ENCODE measurements at places on chromosomes 13 and 19.

GRCh38 chr13:23984546-23984945 is 87.2 kb upstream of the C1QTNF9B start:
- no peak for DNase-seq

DNA sequence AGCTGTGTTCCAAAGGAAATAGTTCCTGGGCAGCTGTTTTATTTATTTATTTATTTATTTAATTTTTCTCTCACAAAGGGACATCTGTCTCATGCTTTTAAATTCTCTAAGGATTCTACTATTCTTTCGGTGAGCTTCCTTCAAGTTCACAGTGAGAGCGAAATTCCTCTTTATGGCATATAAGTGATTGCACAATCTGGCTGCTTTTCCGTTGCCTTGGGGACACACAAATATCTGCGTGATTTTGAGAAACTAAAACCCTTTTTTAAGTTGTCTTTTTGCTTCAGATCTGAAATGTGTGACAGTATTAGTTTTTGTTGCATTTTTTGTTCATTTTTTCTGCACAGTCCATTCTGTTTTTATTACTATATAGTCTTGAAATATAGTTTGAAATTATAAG is 19.2 kb downstream of the ZNF486 start:
- no peak for DNase-seq

GRCh38 chr13:110507678-110508381 is 53.7 kb downstream of the RAB20 start:
- no peak for DNase-seq

- no peak for DNase-seq
Observed at GRCh38 chr19:33794683-33795369, 1.8 kb upstream of the KCTD15 start.

DNA sequence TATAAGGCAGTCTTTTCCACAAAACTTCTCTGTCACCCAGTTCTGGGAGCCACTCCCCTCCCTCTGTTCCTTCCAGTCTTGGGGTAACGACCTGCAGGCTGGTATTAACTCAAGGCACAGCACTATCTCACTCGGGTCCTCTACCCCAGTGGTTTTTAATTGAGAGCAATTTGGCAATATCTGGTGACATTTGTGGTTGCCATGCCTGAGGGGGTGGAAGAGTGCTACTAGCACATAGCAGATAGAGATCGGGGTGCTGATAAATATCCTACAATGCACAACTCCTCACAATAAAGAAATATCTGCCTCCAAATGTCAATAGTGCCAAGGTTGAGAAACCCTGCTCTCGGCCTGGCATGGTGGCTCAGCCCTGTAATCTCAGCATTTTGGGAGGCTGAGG is 117.7 kb upstream of the ABCC4 start:
- no peak for DNase-seq

DNA sequence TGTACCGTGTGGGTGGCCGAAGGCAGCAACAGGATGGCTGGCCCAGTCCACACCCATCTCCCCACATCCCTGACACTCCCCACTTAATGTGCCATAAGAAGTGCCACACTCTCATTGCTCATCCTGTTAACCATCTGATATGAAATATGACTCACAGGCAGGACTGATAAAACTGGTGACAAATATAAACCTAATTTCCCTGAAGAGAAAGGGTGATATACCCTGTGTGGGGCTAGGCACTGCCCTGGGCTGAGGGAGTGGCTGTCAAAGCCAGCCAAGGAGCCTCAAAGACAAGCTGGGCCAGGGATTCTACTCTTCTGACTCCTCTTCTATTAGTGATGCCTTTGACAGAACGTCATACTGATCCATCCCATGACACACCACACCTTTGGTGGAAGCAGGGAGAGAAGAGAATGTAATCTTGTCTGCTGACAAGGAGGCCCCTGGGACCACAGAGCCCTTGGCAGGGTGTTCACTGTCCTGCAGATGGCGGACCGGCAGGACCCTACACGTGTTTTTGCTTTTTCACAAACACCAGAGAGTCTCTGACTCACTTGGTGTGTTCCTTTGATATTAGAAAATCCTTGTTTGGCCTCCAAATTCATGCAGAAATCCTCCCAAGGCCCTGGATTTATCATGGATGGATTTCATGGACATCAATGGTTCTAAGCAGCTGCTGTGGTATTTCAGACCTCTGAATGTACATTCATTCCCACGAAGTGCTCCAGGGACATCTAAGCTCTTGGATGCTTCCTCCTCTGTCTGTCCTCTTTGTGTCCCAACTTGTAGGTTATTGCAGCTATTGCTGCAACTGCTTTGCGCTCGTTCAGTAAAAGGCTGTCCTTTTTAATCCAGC is 98.0 kb upstream of the WASF3 start:
- DNase-seq = no peak

DNA sequence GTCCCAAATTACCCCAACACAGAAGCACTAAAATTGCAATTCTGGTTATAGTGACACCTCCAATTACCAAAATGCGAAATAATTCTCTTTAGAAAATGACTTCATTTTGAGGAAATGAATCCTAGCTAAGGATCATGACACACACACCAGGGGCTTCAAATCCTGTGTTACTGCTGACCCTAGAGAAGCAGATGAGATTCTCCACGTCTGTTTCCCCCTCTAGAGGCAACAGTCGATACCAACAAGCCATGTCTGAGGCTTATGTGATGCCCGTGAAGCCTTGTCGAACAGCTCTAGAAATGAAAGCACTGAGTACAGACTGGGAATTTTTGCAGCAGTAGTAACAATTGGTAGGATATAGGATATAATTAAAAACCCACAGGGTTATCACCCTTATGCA is 153.6 kb upstream of the TMTC4 start:
- no peak for DNase-seq

- DNase-seq = no peak
Observed at GRCh38 chr13:50513300-50513877, 330.1 kb downstream of the DLEU7 start.

- no peak for DNase-seq
Observed at GRCh38 chr19:15461694-15462093, 2.6 kb downstream of the RASAL3 start.

- no peak for DNase-seq
Observed at GRCh38 chr13:33884531-33885220, 66.7 kb downstream of the RFC3 start.

GRCh38 chr19:38915329-38916321 is 3.6 kb upstream of the CCER2 start:
- no peak for DNase-seq

DNA sequence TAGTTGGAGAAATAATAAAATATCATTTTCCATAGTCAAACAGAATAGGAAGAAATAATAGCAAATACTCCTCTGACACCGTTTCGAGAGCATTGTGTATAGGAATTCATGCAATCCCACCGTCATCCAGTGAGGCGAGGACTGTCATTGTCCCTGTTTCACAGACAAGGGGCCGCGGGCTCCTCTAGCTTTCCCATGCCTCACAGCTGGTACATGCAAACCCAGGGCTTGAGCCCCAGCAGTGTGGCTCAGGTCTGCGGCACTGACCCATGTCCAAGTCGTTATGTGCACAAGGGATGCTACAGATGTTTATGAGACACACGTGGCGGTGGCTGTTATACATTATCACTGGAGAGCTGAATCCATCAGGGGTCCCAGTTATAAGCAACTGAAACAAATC is 18.5 kb upstream of the ATP11A start:
- DNase-seq = no peak

- DNase-seq = no peak
Observed at GRCh38 chr19:12913011-12913561, 6.0 kb downstream of the SYCE2 start.

DNA sequence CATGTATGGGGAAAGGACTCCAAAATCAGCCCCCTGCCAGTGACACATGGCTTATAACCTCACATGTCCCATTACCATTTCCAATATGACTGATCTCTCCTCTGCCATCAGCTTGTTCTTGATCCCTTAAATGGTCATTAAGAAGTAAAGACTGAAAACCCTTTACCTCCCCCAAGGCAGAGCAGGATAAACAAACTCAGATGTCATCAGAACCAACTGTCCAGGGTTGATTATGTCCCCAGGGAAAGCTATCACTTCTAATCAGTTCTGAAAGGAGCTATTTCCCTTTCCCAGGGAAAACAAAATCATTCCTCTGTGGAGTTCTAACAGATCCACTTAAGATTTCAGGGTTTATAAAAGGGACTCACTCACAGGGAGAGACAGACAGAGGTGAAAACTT is 350.9 kb downstream of the SUCLA2 start:
- no peak for DNase-seq

DNA sequence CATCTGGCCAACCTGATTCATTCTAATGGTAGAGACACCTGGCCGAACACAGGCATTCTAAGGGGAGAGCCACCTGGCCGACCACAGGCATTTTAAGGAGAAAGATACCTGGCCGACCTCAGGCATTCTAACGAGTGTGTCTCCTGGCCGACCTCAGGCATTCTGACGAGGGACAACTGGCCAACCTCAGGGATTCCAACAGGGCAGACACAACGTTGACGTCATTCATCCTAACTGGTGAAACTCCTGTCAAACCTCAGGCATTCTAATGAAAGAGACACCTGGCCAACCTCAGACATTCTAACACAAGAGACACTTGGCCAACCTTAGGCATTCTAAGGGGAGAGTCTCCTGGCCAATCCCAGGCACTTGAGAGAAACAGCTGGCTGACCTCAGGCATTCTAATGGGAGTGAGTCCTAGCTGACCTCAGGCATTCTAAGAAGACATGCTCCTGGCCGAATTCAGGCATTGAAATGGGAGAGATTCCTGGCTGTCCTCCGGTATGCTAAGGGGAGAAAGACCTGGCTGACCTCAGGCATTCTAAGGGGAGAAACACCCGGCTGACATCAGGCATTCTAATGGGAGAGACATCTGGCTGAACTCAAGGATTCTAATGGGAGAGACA is 1352.5 kb downstream of the UQCRFS1 start:
- no peak for DNase-seq

DNA sequence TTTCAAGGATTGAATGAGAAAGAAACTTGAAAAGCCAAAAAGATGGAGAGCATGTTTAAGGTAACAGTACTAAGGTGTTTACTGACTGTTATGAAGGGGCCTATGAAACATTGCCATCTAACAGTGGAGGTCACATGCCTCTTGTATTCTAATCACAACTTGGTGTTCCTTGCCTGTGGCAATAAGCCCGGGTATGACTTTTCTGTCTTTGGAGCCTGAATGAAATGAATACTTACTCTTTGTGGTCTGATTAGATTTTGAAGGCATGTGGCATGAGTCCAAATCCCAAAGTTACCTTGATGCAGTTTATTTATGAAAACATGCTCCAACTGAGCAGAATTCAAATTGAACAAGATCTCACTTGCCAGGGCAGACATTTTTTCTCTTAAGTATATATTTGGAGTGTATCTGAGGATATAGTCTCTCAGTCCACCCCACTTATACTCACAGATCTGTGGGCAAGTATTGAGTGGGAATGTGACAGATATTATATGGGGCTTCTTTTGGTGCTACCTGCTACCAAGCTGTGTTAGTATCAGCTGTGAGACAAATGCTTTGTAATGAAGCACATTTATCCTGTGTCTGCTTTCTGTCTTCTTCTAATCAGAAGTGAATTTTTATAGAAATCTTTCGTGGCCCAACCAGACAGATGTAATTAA is 67.5 kb downstream of the B3GLCT start:
- DNase-seq = no peak

DNA sequence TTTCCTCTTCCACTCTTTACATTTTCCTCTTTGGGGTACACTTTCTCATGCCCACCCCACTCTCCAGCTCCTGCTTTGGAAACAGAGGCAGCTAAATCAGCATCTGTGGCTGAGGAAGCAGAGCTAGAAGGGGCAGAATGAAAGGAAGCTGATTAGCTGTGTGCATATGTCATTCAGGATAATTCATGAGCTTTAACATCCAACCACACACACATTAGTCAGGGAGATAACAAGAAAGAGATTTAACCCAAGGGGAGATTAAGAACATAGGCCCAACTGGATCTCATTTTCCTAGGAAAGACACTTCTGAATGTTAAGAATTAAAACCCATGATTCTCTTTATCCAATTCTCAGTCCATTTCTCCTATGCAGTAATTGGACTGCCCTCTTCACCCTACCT is 405.5 kb downstream of the TBC1D4 start:
- DNase-seq = no peak

DNA sequence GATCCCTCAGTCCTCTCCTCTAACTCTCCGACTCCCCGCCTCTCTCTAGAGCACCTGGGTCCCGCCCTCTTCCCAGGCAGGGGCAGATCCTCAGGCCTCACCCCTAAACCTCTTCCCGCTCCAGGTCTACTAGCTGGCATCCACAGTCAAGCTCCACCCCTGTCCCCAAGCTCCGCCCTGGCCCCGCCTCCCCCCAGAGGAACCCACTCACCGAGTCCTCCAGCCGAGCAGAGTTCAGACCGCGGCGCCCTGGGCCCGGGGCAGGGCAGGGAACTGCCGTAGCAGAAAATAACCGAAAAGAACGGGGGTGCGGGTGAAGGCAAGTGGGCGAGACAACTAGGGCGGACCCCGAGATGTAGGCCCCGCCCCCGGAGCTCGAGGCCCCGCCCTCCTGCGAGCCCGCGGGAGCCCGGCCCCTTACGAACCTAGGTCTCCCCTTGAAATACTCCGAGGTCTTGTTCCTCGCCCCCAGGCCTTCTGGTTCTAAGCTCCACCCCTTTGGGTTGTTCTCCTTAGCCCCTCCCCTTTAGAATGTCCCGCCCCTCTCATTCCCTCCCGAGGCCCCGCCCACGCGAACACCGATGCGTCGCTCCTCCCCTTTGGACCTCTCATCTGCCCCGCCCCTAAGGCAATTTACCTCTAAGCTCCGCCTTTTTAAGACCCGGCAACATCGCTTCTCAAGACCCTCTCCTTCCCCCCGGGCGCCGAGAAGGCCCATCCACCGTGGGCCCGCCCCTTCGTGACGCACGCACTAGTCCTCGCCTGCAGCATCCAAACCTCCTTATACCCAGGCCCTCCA is at the start of gene GGN:
Gene GGN, minus strand, starts transcription at position 485 of the 799 bp plus-strand sequence. CDS start 773 bp downstream, outside the sequence.
- peak; percentile 58 for DNase-seq

GRCh38 chr13:84029396-84029795 is 147.1 kb upstream of the SLITRK1 start:
- DNase-seq = no peak

DNA sequence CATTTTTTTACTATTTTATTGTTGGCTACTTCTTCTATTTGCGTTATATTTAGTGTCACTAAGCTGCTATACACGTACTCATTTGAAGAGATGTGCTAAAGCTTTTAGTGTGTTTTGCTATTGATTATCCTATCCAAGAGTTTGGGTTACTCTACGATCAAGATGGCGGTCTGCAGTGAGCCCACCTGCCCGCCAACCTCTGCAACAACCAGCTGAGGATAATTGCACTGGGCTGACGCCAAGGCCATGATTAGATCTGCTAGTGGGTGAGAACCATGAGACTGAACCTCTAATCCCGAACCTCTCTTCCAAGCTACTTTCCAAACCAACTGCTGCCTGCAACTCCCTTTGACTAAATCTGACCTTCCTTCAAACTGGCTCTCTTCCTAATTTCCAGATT is 1.8 kb downstream of the CPB2 start:
- DNase-seq = no peak

GRCh38 chr19:39996218-39996810 is 546 bp upstream of the ZNF546 start:
- peak; percentile 4 for DNase-seq

Measured in stimulated activated CD4-positive, alpha-beta T cell treated with anti-CD3 and anti-CD28 coated beads, Interleukin-12 subunit alpha, Interleukin-12 subunit beta, amount 100 ng/mL, for 24 hours (primary cell).